Fibroblast of pulmonary artery (primary cell): ENCODE measurements at places on chromosomes 1 and 21.
A peak's percentile ranks its signal among the peaks of the same experiment; 100 is the strongest.

DNA sequence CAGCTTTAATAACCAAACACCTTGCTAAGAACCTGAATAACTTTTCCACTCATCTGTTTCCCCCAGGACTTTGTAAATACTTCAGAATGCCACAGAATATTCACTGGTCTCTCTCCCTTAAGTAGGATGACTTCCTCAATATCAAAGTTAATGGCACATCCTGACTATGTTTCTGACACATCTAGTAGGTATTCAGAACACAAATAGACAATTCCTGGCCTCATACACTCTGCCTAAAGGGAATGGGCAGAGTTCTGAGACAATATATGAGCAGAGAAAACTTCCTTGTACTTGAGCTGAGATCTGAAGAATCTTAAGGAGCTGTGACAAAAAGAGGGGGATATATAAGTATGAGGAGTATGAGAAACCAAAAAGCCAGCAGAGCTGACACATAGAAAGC lies 34.8 kb downstream of the ANKRD13C start:
- DNase-seq, result peak; percentile 18

DNA sequence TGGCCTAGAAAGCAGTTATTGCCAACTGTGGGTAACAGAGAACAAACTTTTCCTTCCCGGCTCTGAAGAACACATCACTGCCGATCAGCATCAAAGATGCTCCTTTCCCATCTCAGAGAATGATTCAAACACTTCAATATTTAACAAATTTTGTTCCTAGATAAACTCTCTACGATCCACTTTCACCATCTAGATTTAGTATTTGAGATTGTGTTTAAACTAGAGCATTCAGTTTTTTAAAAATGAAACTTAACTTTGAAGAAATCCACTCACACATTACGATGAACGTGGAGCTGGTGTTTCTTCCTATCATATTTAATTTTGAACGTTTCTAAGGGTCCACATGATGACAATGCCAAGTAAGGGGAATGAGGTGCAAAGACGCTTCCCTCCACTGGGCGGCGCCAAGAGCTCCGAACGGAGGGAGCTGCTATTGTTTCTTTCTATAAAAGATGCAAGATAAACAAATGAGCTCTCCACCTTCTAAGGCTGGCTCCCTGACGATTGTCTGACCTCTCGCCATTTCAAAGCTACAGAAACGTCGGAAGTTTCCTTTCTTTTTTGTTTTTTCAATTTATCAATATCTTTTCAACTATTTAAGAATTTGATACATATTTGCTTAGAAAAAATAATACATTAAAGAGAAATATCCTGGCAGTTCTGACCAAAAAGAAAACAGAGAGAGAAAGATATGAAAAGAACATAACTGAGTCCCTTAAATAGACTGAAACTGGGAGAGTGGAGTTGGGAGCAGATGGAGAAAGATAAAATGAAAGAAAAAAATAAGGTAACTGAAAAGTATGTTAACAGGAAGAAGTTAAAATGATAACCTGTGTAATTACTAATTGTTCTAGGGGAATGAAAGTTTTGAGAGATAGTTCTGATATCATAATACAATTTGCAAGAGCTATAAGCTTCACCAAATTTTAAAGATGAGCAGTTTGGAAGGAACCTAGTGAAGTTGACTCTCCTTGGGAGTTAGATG lies 4.4 kb upstream of the BARHL2 start:
- DNase-seq, result peak; percentile 66

DNA sequence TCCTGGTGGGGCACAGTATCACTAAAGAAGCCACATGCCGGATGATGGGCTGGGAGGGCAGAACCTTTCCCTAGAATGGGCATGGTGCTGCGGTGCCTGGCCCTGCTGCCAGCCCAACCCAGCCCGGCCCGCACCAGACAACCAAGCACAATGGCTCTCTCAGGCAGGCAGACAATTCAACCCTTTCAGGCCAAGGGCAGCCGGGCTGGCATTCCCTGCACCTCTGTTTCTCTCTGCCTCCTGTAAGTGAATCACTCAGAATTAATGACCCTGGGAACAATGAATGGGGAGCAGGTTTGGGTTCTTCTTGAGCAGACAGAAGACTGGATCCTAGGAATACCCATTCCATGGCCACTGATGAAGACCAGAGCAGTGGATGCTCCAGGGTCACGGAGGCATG lies 41.0 kb upstream of the IFFO2 start:
- no peak for DNase-seq

- no peak for DNase-seq
Measured at GRCh38 chr21:27388825-27389224, 421.9 kb upstream of the ADAMTS5 start.

- no peak for DNase-seq
Measured at GRCh38 chr1:17911791-17912190, 156.7 kb downstream of the ACTL8 start.

- no peak for DNase-seq
Measured at GRCh38 chr1:26384076-26384475, 11.5 kb upstream of the ZNF683 start.

- no peak for DNase-seq
Measured at GRCh38 chr1:155383406-155383805, 62.7 kb downstream of the RUSC1 start.

DNA sequence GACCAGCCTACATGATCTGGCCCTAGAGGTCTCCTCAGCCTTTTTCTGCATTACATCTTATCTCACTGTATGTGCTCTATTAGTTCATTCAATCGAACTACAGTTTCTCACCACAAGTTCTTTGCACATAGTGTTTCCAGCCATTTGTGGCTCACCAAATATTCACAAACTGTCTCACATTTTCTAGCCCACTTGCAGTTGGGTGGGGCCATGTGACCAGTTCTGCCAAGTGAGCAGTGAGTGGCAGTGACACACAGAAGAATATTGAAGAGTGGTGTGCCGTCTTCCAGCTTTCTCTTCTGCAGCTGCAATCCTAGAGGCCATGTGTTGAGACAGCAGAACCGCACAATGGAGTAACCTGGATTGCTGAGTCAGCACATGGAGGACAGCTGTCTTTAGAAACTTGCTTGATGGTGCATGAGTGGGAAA lies 103.2 kb upstream of the ZNF644 start:
- DNase-seq, result no peak

DNA sequence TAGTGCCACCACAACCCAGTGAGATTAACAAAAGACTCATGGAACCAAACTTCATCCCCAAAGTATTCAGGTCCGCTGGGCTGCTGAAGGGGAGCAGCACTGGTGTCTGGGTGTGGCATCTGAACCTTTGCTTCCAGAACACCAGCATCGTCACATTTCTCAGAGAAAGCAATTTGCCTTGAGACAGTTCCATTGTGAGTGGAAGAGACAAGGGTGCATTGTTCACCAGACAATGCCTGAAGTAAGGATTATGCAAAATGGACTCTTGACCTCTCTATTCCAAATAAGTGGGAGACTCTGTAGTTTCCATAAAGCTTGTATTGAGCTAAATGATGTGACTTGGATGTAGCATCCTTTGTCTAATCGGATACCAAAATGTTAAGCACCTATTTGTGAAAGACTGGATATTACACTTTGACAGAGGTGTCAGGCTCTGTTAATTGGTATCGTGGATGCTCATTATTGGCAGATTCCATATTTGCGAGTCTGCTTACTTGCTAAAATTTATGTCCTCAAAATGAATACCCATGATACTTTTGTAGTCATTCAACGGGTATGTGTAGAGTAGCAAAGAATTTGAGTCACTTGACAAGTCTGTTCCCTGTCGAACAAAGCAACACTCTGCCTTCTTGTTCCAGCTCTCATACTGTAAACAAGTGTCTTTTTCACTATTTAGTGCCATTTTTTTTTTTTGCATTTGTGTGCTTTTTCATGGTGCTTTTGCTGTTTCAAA lies 75.6 kb downstream of the MRPS6 start:
- no peak for DNase-seq

DNA sequence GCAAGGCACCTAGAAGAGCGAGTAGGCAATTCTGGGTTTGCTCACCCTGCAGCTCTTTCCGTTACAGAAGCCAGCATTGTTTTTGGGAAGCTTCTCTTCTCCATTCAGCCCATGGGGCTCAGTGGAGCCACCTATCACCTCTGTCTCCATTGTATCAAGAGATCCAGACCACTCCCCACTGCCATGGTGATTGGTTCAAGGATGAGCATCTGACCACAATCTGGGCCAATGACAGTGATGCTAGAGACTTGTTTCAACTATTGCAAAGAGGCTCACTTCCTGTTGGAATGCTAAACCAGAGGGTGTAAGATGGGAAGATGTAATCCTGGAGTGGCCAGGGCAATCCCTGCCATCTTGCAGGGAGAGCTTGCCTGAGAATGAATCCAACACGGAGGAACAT lies 6.6 kb downstream of the SPATA21 start:
- peak; percentile 14 for DNase-seq

DNA sequence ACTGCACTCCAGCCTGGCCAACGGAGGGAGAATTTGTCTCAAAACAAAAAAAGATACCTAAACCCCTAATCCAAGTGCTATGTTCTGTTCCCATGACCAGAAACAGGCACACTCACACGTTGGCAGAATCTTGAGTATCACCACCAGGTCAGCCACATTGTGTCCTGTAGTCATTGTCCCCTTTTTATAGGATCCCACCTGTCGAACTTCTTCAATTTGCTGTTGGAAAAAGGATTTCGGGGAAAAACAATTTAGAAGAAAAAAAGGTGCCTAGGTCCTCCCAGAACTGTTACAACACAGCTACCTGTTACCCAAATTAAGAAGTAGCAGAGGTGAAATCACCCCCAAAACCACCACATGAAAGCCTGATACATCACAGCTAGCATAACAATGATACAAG lies 3.4 kb downstream of the ILF2 start:
- DNase-seq, result no peak

DNA sequence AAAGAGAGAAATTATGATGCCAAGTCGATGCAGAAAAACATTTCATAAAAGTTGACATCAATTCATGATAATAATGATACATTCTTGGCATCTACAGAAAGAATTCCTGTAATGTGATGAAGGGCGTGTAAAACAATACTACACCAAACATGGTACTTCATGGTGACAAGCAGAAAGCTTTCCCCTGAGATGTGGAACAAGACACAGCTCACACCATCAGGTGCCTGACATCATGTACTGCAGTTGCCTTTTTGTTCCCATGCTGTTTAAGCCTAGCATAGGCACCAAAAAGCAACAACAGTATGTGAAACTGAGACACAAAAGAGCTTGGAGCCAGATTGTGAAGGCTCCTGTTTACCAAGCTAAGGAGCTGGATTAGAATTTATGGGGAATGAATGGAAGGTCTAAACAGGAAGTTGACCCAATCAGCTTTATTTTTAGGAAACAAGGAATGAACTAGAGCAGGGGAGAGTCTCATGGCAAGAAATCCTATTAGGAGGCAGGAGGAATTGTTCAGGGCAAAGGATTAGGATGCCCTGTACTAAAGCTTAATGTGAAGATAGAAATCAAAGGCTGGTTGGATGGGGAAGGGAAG lies 67.2 kb downstream of the SYDE2 start:
- DNase-seq, result no peak

GRCh38 chr1:241551759-241552638 lies 19.8 kb downstream of the KMO start:
- no peak for DNase-seq

DNA sequence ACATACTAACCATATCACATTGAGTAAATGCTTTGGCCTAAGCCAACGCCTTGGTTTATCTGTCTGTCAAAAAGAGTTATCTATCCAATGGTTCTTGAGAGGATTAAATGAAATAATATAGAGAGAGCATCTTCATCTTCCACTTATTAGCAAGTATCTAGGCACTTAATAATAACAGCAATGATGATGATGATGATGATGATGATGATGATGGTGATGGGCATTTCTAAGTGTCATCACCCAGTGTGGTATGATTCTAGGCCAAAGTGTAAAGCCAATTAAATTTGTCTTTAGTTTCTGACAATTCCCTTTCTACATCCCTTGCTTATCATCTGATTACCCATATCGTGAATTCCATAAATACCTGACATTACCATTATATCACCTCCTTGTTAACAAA lies 65.7 kb upstream of the LRRC53 start:
- DNase-seq, result no peak

GRCh38 chr1:233993651-233994050 lies 89.2 kb downstream of the SLC35F3 start:
- DNase-seq, result no peak

DNA sequence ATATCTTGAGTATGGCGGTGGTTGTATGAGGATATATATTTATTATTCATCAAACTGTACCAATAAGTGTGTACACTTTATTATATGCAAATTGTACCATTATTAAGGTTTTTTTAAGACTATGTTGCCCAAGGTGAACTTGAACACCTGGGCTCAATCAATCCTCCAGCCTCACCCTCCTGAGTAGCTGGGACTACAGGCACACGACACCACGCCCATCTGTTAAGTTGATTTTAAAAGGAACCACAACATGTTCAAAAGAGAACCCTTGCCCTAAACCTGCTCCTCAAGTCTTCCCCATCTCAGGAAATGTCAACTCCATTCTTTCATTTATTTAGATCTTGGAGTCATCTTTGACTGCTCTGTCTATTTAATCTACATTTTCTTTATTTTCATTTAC lies 24.3 kb upstream of the FBXO28 start:
- DNase-seq, result no peak

DNA sequence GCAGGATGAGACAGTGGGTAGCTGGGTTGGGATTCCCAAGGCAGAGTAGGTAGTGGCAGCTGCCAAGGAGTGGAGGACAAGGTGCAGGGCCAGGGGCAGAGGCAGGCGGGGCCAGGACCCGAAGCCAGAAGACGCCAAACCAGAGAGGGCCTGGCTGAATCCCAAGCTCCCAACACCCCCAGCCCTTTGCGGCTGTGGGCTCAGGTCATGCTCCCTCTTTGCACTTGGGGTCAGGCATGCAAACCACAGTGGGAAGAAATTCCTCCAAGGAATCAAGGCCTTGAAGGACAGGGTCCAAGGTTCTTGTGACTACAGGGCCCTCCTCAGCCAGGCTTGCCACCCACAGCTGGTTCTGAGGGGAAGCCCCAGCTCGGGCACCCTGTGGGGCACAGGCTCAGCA lies 6.2 kb downstream of the C1orf210 start:
- DNase-seq, result no peak

- DNase-seq, result no peak
Measured at GRCh38 chr21:37207441-37208009, 59.6 kb downstream of the VPS26C start.

- no peak for DNase-seq
Measured at GRCh38 chr21:41397471-41397891, 28.6 kb upstream of the MX1 start.
